ENCODE measurements at places on chromosomes 13 and 19.

DNA sequence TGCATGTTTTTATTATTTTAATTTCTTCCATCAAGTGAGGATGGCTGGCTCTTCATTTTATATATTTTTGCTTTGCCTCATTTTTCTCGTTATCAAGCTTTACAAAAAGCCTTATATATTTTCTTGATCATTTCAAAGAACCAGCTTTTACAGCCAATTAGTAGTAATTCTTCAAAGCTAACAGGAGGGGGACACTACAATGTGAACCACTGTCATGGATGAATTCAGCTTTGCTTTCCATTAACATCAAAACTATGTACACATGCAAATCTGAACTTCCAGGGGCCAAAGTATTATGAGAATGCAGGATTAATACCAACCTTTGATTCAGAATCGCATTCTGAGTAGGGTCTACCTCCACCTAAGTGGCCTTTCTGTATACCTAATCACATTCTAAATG is 11.1 kb downstream of the UQCRFS1 start:
- DNase-seq, result no peak

GRCh38 chr13:35474496-35475211 is 1.8 kb downstream of the MAB21L1 start:
- DNase-seq, result no peak

- DNase-seq, result no peak
These were observed 4.6 kb upstream of the ERFL start for GRCh38 chr19:41932720-41933332.

- no peak for DNase-seq
These were observed 43.3 kb downstream of the VWA8 start for GRCh38 chr13:41917641-41918040.

DNA sequence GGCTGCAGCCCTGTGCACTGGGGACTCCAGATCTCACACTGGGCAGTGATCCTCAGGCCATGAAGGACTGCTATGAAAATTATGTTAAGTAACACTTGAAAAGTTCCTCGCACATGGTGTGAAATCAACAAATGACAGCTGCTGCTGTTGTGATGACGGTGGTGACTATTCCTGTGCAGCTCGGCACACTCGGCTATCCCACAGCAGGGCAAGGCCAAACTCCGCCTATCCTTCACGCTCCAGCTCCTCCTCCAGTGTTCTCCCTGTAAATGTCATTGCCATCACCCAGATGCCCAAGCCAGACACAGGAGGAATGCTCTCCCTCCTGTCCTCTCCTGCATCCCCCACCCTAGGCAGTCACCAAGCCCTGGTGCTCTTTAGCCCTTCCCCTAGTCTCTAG is 31.3 kb downstream of the GRIK5 start:
- DNase-seq, result no peak

DNA sequence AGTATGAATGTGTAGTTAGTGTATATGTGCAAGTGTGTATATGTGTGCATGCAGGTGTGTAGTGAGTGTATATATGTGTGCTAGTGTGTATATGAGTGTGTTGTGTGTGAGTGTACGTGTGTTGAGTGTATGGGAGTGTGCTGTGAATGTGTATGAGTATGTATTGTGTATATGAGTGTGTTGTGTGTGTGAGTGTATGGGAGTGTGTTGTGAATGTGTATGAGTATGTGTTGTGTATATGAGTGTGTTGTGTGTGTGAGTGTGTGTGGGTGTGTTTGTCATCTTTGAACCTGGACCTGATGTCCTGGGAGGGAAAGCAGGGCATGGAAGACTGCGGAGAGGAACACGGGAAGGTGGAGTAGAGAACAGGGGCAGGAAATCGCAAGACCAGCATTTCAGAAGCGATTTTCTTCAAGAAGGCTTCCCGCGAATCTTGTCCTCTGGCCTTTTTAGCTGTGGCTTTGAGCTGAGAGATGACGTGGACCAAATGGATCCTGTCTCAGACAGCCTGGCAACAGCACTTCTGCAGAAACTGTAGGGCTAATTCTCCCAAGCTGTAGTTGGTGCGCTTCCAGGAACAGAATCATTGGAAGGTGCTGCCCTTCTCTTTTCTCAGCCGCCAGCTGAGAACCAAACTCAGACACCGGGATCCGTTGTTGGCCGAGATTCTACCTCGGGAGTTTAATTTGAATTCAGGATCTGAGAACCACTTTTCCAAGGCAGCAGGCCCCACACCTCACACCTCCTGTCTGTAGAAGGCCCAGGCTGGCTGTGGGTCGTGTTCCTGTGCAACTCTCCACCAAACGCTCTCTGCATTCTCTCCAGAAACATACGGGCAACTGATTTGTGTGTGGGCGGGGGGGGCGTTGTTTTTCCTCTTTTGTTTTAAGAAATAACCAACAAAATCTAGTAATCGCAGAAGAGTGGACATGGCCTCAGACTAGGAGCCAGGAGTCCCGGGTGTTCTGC is 94.7 kb upstream of the RAP2A start:
- no peak for DNase-seq

- DNase-seq, result peak; percentile 9
These were observed 1.2 kb downstream of the CADM4 start for GRCh38 chr19:43638214-43638994.

DNA sequence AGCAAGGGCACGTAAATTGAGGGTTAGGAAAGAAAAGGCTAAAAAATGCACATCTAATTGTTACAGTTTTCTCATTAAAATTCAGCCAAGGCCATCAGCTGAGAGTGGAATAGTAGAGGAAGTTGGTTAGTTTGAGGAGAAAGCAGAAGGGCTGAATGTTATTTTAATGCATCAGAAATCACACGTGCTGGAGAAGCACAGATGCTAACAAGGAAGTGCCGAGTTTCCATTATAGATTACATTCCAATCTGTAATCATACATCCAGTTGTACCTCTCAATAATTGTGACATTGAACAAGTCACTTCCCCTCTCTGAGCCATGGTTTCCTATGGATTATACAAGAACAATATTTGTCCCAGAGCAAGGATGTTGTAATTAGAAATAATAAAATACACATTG is 25.1 kb downstream of the FPR3 start:
- no peak for DNase-seq

- peak; percentile 94 for DNase-seq
These were observed 10.0 kb downstream of the ARHGAP45 start for GRCh38 chr19:1076951-1077350.

GRCh38 chr19:5943623-5944022 is 29.6 kb downstream of the CAPS start:
- DNase-seq, result no peak

- DNase-seq, result no peak
These were observed 32.4 kb downstream of the ZNF787 start for GRCh38 chr19:56088497-56089215.

- DNase-seq, result no peak
These were observed 273.5 kb downstream of the FGF14 start for GRCh38 chr13:102128216-102128810.

DNA sequence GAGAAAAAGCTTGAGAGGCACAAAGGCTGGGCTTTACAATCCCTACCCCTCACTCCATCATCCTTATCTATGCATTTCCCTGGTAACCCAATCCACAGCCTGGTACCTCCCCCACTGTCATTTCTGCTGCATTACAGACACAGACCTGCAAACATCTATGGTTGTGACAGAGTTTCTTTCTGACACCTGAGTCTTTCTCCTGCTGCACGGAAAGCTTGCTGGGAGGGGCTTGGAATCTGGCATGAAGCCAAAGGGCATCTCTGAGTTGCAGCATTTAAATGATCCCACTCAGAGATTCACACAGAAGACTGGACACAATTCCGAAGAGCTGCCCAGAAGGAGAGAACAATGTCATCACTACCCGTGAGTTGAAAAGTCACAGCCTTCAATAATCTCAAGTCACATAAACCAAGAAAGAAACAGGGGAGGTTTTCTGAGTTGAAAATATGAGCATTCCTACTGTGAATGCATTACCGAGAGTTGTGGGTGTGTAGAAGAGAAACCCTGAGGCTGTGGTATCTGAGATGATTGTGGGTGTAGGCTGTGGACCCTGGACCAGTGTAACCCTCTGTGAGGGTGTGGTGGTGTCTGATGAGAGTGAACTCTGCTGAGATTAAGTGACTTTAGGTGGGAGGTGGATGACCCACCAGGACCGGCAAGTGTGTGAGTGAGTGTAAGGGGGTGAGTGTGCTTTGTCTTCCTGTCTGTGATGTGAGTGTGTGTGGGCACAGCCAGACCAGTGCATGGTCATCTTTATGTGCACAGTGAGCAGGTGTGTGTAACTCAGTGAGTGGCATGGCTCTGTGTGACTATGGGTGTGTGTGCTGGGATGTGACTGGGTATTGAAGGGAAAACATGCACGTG is at the start of gene LGALS14:
LGALS14 (plus strand) TSS at position 301 of the 864 bp plus-strand sequence; CDS start at position 349, 48 bp downstream.
- DNase-seq, result no peak

- peak; percentile 16 for DNase-seq
These were observed 454 bp downstream of the TIMM44 start for GRCh38 chr19:7942981-7943443.

DNA sequence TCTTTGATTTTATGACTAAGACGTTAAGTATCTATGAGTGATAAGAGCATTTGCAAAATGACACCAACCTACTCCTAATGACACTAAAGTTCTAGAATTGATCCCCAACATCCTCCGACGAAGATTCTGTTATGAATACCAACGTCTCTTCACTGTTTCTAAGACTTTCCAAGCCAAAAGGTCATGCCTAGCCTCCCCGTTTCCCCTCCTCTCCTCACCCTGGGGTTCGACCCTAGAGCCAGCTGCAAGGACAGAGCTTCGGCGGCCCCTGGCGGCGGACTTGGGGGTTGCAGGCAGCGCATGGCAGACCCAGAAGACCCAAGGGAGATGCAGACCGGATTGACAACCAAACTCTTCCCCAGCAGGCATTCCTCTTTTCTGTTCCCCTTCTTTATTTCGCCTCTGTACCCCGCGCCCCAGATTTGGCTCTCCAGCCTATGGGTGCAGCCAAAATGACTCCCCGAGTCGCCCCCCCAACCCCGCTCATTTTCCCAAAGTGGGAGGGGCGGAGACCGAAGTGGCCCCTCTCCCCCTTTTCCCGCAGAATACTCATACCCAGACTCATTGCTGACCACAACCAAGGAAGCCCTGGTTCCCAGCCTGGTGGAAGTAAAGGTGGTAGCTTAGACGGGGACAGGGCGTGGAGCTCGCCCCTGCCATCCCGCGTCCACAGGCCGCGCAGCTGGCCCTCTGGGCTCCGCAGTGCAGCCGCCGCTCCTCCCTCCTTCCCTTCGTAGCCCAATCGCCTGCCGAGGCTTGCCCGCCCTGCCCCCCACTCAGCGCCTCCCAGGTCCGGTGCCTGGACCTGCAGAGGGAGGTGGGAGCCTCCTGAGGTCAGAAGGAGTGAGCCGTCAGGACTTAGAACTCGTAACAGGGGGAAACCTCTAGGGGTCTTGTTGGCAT is 4.1 kb upstream of the EML2 start:
- DNase-seq, result peak; percentile 88

DNA sequence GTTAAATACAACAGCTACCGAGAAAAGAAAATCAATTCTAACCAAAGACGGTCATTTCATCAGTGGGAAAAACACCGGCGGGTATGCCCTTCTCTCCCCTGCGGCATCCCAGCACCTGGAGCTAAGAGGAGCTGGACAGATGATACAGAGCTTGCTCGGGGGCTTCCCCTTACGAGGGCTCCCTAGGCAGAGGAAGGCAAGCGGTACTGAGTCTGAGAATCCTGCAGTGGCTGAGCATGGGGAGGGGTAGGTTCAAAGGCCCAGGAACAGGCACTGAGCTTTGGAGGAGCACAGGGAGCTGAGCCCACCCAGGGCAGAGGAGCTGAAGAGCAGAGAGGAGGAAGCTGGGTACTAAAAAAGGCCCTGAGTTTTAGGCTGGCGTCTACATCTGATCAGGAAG is 12.7 kb downstream of the STK24 start:
- no peak for DNase-seq

- DNase-seq, result no peak
These were observed 498.1 kb downstream of the COG6 start for GRCh38 chr13:40153516-40153915.

DNA sequence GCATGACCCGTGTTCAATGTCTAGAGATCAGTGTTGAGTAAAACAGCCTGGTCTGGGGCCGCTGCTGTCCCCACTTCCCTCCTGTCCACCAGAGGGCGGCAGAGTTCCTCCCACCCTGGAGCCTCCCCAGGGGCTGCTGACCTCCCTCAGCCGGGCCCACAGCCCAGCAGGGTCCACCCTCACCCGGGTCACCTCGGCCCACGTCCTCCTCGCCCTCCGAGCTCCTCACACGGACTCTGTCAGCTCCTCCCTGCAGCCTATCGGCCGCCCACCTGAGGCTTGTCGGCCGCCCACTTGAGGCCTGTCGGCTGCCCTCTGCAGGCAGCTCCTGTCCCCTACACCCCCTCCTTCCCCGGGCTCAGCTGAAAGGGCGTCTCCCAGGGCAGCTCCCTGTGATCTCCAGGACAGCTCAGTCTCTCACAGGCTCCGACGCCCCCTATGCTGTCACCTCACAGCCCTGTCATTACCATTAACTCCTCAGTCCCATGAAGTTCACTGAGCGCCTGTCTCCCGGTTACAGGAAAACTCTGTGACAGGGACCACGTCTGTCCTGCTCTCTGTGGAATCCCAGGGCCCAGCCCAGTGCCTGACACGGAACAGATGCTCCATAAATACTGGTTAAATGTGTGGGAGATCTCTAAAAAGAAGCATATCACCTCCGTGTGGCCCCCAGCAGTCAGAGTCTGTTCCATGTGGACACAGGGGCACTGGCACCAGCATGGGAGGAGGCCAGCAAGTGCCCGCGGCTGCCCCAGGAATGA is 1.5 kb upstream of the CEACAM5 start:
- peak; percentile 59 for DNase-seq

- no peak for DNase-seq
These were observed 9.5 kb downstream of the LGALS7 start for GRCh38 chr19:38763795-38764220.

- no peak for DNase-seq
These were observed 384.3 kb downstream of the EFNB2 start for GRCh38 chr13:106151056-106151699.

- no peak for DNase-seq
These were observed 386.0 kb downstream of the DACH1 start for GRCh38 chr13:71481046-71481445.

Measured in CD4-positive, alpha-beta T cell treated with Interferon gamma for 1 hour (primary cell).